KBM-7 (cell line): ENCODE measurements at places on chromosomes 1 and 21.

GRCh38 chr1:101364370-101365120 lies 127.7 kb downstream of the S1PR1 start:
- DNase-seq = no peak

DNA sequence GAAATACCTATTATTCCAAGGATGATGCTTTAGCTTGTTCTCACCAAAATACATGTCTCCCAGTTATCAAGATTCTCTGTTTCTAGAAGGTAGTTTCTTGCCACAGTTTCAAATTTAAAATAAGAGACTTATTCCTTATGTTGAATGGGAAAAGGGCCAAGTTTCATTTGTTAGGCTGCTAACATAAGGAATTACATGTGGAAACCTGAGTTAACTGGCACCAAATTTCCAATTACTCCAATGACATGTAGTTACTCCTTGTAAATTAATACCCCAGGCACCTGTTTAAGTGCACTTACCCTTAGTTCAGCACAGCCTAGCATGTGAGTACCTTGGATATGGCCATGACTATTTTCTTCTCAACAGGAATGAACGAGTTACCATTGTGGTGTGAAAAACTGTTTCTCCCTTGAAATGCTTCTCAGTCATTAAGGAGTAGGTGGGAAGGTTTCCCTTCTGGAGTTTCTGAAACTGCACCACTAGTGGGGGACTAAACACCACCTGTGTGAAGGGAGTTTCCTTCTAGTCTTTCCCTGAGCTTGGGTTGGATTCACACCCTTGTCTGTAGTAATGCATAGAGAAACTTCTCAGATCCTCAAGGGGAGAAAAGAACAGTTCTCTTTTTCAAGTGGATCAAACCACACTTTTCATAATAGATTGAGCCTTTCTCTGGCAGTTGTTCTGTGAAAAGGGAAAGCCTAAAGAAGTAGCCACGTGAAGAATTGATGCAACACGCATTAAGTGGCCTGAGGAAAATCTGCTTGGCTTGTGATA lies 32.3 kb upstream of the LRRC8C start:
- DNase-seq = no peak

DNA sequence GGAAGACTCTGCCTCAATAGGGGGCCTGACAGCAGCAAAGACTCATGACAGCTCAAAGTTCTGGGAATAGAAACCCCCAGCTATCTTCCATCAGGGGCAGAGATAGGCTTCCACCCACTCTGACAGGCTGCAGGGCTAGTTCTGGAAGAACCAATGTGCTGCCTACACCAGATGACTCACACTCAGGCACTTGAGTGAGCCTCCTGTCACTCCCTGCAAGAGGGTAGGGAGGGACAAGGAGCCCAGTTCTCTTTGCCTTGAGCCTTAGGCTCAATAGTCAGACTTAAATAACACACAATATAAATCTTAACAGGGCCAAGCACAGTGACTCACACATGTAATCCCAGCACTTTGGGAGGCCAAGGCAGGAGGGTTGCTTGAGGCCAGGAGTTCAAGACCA lies 386.4 kb downstream of the HHAT start:
- no peak for DNase-seq

DNA sequence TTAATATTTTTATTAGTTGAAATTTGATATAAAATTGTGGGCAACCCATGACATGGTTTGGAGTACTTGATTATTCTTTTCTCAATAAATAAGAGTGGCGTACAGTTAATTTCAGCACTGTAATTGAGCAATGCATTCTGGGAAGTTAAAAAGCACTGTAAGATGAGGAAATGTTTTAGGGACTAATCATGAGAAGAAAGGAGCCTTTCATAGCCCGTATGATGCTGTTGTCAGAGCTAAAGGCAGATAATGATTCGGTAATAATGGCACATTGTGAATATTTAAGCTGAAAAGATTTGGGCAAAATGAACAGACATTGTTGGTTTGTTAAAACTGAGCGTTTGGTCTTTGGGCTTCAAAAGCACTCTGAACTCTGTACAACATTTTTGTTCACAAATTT lies 139.3 kb downstream of the NFIA start:
- DNase-seq = no peak

GRCh38 chr1:119978018-119978505 lies 81.7 kb upstream of the ADAM30 start:
- no peak for DNase-seq

DNA sequence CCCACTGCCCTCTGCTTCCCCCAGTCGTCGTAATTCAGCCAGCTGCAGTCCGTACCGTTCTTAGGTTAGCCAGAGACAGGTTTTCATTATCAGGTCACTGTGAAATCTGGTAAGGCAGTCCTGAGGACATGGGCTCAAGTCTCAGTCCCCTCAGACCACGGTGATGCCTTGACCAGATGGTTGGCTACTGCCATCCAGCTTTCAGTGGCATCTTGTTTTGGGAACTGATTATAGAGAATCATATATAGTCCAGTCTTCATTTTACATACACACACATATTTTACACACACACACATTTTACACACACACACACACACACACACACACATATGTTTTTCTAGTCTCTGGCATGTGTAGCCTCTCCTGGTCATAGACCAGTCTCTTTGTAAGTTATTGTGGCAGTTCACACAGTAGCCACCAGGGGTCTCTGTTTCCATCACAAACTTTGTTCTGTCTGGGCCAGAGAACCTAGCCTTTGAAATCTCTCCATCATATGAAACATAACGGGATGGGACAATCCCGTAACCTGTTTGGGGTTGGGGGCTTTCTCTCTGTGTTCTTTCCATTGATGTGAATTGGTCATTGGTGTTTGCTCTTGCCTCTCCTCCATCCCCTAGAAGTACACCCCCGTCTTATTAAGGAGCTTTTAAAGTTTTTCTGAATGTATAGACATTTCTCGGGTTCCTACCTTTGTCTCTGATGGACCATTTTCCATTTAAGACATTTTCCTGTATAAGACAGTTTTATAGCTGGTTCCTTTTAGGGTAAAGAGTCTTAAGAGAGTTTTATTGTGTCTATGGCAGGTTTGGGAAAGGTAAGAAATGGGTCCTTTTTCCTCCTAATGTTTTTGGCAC lies 8.4 kb upstream of the IKBKE start:
- peak; percentile 77 for DNase-seq

DNA sequence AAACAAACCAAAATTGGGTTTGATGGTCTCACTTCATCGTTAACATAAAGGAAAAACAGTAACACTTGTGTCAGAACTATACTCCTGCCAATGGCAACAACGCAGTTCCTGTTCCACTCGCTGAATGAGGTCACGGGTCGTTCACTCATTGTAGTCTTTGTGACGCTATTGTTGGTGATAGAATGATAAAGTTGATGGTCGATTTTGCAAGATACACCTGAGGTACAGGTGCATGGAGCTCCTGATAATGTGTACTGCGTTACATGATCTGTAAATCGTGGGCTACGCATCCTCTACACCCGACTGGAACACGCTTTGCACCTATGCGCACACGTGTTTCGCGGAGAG lies 391 bp upstream of the CENPS start:
- no peak for DNase-seq

DNA sequence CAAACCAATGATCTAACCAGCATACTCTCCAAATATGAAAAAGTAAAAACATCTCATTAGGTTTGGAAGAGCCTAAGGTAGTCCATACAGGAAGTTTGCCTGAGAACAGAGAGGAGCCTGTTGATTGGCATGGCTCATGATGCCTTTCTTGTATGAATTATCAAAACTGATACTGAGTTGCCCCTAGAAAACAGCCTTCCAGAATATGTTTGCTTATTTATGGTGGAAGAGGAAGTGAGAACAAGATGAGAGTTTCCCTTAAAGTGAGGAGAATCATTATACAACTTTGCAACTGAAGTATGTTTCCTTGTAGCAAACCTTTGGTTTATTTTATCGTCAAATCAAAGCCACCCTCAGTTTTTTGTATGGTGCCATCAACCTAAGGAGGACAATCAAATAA lies 23.8 kb upstream of the KIAA1614 start:
- no peak for DNase-seq

DNA sequence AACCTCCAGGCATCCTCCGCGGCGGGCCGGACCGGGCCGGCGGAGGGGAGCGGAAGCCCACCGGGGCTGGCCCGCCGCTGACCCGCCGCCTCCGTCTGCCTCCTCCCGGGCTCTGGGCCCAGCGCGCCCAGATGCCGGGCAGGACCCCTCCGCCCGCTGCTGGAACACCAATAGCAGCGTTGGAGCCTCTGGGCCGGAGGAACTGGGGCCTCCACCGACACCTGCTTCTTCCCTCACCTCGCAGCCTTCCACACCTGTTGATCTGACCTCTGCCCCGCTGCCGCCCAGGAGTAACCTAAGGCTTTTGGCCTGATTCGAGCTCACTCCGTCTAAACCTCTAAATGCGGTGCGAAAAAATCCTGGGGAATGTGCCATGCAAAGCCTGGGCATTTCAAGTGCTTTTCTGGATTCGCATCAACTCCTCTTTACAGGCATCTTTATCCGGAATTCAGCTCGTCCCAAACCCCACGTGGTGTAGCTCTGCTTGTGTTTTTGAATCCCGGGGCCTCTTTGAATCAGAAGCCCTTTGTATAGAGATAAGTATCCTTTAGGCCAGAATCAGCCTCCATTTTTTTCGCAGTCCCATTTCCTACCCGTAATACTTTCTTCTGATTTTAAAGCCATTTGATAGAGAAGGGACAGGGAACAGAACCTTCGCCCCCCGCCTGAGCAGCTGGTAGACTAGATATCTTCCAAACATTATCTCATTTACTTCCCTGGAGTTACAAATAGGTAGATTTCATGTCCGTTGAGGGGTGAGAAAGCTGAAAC lies 680 bp upstream of the CNN3 start:
- DNase-seq = no peak

GRCh38 chr1:47818682-47819573 lies 178.3 kb downstream of the TRABD2B start:
- no peak for DNase-seq

DNA sequence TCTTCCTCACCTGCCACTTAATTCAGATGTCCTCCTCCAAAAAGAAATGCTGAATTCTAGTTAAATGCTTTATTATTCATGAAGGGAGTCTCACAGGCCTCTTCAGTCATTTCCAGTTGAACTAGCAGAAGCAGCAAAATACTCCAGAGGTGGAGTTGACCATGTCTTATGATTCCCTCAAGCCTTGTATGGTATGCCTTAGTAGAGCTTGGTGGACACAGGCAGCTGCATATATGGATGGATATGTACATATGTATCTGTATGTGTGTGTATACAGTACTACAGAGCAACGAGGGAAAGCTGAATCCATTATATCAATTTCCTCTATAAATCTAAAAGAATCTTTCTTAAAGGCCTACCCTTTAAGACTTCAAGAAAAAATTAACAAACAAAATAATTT lies 83.6 kb upstream of the HP1BP3 start:
- DNase-seq = no peak

GRCh38 chr1:234606784-234607108 lies 3.2 kb downstream of the IRF2BP2 start:
- DNase-seq = no peak

DNA sequence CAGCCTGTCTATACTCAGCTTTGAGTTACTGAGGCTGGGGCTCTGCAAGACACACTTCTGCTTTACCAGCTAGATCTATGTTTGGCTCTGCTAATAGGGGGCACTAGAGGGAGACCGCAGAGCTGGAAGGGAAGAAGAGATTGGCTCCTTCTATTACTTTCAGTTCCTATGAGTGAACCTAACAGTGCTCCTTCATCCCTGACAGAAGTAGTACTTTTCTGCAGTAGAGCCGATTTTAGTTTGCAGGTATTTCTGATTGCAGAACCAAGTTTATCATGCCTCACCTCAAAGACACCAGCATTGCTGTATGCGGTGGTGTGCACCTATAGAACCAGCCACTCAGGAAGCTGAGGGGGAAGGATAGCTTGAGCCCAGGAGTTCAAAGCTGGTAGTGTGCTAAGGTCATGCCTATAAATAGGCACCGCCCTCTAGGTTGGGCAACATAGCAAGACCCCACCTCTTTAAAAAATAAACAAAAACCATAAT lies 5.7 kb upstream of the ZDHHC18 start:
- DNase-seq = peak; percentile 77

GRCh38 chr1:160046494-160047110 lies 14.8 kb upstream of the PIGM start:
- DNase-seq = peak; percentile 60

GRCh38 chr1:214259353-214259977 lies 21.5 kb upstream of the SMYD2 start:
- DNase-seq = no peak

DNA sequence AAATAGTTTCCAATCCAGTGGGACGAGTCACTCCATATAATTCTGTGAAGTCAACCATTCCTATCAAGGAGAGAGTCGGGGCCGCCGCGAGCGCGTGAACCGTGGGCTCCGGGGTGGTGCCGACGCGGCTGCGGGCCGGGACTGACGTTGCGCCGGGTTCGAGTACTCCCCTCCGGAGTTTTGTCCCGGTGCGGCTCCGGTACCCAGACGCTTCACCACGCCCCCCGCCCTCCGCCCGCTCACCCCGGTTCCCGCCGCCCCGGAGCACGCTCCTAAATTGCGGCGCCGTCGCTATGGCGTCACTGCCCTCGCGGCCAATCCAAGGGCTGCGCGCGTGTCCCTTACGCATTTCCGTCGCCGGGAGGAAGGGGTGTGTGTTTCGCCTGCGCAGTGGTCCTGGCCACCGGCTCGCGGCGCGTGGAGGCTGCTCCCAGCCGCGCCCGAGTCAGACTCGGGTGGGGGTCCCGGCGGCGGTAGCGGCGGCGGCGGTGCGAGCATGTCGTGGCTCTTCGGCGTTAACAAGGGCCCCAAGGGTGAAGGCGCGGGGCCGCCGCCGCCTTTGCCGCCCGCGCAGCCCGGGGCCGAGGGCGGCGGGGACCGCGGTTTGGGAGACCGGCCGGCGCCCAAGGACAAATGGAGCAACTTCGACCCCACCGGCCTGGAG lies at the start of gene ATAD3B:
ATAD3B (plus strand) TSS at position 377 of the 664 bp plus-strand sequence; CDS start at position 497, 120 bp downstream.
- peak; percentile 86 for DNase-seq

GRCh38 chr1:11746092-11746491 lies 10.2 kb downstream of the AGTRAP start:
- DNase-seq = no peak

DNA sequence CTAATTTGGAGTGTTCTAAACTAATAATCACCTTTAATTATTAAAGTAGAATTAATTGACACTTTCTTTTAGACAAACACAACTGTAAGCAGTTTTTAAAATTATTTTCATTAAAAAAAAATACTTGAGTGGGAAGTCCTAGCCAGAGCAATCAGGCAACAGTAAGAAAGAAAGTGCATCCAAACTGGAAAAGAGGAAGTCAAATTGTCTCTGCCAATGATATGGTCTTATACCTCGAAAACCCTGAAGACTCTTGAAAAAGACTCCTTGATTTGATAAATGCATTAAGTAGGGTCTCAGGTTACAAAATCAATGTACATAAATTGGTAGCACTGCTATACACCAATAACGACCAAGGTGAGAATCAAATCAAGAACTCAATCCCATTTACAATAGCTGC lies 83.0 kb upstream of the GADD45A start:
- DNase-seq = peak; percentile 34

- DNase-seq = no peak
Observed at GRCh38 chr1:211875541-211875940, 45.0 kb upstream of the LPGAT1 start.
